Activated T-helper 9 cell treated with anti-CD3 and anti-CD28 coated beads, Interleukin-2, amount 50 U/mL, for 16 hours (primary cell): ENCODE measurements at places on chromosomes 11 and 22.

DNA sequence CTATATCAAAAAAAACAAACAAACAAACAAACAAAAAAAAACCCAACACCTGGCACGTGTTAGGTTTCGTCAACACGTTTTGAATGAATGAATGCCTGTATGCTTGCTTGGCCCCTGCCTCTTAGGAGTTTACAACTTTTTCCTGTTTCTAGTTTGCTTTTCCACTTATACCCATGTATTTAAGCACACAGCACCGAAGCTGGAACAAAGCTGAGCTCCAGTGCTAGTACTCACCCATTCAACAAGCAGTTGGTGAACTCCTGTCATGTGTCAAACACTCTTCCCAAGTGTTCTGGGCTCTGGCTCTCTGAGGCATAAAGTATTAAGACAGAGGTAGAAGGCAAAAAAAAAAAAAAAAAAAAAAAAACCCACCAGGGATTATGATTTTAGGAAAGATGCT, 599.3 kb downstream of the BUD13 start:
- no peak for DNase-seq

DNA sequence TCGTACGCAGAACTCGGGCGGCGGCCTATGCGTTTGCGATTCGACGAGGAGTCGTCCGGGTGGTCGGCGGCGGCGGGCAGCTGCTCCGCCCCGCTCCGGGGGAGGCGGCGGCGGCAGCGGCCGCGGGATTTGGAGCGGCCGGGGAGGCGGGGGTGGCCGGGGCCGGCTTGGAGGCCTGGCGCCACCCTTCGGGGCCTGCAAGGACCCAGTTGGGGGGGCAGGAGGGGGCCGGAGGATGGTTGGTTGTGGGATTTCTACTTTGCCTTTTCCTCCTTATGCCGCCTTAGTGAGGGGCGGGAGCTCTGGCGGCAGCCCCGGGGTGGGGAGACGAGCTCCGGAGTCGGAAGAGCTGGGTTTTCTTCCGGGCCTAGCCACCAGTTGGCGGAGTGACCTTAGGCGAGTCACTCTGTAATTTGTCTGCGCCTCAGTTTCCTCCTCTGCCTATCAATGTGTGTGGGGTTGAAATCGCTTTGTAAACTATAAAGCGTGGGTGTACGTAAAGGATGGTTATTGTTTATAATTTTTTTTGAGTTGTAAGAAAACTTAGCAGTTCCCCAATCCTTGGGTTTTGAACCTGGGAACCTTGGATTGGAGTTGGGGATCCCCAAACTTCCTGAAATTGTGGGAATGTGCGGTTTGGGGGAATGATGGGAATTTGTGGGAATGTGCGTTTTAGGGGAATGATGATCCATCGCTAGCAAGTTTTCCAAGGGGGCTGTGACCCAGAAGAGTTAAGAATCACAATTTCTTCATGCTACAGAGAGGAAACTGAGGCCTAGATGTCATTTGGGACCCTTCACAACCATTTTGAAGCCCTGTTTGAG, 679 bp downstream of the TUG1 start:
- DNase-seq, result peak; percentile 24

- DNase-seq, result no peak
These were observed 45.8 kb downstream of the C11orf96 start for GRCh38 chr11:43988040-43988817.

GRCh38 chr11:121268581-121268980, 24.0 kb upstream of the SC5D start:
- DNase-seq, result no peak

GRCh38 chr11:76714493-76714892, 43.9 kb upstream of the LRRC32 start:
- no peak for DNase-seq

GRCh38 chr11:131756479-131757110, 386.2 kb downstream of the NTM start:
- no peak for DNase-seq

DNA sequence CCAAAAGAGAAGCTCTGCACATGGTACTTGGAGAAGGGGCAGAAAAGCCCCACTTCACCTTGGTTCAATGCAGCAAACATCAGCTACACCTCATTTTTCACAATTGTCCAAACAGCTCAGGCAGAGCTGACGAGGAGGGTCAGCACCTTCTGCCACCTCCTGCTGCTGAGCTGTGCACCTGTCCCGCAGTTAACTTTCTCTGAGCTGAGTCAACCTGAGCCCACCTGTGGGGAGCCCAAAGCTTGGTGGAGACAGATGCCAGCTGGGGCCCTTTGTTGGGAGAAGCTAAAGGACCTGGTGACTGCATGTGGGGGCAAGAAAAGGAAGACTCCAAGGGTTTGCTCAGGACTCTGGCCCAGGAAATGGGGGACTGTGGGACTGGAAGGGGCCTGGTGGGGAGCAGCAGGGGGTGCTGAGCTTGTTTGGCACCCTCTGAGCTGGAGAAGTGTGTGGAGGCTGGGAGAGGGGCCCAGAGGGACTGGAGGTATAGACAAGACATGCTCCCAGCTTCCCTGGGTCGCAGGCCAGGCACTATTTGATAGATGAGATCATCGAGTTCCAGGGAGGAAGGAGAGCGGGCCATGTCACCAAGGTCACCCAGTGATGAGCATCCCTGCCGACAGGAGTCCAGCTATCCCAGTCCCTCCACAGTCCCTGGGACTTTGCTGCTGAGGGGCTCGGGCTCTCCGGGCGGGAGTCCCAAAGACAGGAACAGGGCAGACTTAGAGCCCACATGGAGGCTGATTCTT, 53.5 kb downstream of the KCNJ4 start:
- no peak for DNase-seq

DNA sequence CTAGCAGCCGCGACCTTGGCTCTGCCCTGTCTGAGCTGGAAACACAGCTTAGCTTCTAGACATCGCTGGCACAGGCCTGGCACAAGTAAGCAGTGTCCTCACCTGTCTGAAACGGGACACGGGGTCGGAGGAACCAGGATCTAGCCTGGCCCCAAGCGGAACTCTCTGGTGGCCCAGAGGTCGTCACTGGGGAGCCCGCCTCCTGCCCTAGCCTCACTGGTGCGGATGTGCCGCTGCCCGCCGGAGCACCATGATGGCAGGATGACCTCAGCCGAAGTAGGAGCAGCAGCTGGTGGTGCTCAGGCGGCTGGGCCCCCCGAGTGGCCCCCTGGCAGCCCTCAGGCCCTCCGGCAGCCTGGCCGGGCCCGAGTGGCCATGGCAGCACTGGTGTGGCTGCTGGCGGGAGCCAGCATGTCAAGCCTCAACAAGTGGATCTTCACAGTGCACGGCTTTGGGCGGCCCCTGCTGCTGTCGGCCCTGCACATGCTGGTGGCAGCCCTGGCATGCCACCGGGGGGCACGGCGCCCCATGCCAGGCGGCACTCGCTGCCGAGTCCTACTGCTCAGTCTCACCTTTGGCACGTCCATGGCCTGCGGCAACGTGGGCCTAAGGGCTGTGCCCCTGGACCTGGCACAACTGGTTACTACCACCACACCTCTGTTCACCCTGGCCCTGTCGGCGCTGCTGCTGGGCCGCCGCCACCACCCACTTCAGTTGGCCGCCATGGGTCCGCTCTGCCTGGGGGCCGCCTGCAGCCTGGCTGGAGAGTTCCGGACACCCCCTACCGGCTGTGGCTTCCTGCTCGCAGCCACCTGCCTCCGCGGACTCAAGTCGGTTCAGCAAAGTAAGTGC, 871 bp downstream of the SLC35E4 start:
- DNase-seq, result no peak

DNA sequence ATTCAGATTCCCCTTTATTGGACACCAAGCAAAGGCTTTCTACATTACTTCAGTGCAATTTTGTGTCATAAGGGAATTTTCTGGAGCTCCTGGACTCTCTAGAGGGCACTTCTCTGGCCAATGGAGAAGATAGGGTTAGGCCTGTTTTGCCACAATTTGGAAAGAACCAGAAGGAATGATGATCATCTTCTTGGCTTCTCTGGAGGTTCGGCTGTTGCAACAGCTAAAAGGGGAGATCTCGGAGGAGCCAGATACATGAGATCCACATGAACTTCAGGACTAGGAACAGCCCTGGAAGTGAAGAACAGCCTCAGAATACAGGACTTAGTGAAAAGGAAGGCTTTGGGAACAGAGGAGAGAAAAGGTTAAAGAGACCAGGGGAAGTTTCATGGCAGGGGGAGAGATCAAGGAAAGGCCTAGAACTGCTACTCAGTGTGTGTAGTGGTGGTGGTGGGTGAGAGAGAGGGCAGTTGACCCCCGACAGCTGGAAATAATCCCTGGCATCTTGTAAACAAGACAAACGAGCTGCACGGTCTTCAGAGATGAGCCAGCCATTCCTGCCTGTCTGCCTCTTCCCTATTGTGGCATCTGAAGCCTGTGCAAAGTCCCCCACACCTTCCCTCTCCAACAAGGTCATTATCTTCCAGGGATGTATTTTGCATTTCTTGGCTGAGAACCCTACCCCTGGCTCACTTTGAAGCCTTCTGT, 83.8 kb downstream of the CCDC81 start:
- no peak for DNase-seq

DNA sequence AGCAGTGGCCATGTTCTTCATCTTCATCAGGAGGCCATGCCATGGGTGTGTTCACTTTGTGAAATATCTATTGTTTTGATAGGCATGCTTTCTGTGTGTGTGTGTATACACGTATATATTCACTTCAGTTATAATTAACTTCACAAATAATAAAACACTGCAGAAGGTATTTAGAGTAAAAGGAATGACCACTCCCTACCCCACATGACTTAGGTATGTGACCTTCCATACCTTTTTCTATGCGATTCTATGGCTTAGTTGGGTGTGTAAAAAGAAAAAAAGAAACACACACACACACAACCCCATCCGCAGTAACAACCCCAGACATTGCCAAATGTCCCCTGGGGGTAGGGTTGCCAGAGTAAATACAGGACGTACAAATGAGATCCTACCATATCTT, 72.0 kb downstream of the CYTH4 start:
- no peak for DNase-seq

- no peak for DNase-seq
These were observed 37.2 kb upstream of the ACER3 start for GRCh38 chr11:76823481-76824028.

- no peak for DNase-seq
These were observed 129.8 kb downstream of the FCHSD2 start for GRCh38 chr11:73012121-73012863.

DNA sequence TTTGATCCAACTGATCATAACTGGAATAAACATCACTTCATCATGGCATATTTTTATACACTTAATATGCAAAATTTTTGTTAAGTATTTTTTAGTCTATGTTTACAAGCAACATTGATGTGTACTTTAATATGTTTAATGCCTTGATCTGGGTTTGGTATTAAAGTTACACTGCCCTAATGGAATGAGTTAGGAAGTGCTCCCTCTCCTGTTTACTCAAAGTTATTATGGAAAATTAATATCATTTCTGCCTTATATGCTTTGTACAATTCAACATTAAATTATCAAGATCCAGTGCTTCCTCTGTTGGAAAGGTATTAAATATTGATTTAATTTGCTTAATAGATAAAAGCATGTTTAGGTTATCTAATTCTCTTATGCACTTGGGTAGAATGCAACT, 927.3 kb upstream of the RAG2 start:
- no peak for DNase-seq

- DNase-seq, result no peak
These were observed 54.9 kb downstream of the SOX6 start for GRCh38 chr11:16301462-16301861.
